ENCODE measurements at places on chromosomes 5 and 9. TPM values are rescaled to one million over a fixed set of nuclear protein-coding genes. Genes with fewer than 3 reads are reported as not detected.

GRCh38 chr5:98275980-98276379 lies 497.5 kb upstream of the RGMB start:
- no peak overlapping the region for H3K4me3 ChIP-seq
- H3K4me1 ChIP-seq, result no peaks in the 10 kb centered on the region
- DNase-seq, result no peak
- no peaks in the 10 kb centered on the region for H3K36me3 ChIP-seq
- no peak overlapping the region for H3K27ac ChIP-seq
- peaks cover 2% of the 10 kb centered on the region for H3K27me3 ChIP-seq

LCN15 gene
- 1.9 TPM for total RNA-seq

ANKRD18A gene
- total RNA-seq, result 32.3 TPM

KIF4B gene
- not detected for total RNA-seq

DNA sequence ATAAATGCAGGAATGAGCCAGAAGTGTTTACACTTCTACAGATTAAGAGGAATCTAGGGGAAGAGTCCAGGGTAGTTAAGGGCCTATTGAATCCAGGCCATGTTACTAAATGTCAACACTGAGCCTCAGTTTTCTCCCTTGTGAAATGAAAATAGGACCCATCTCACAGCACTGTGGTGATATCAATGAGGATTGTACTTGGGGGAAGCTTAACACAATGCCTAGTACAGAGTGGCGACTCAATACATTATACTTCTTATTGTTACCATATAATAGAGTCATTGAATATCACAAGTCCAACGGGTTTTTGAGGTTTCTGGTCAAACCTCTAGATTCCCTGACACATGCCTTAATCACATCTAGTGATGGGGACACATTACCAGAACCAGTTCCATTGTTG lies 4.6 kb downstream of the TRUB2 start:
- no peaks in the 10 kb centered on the region for H3K4me1 ChIP-seq
- no peak for DNase-seq
- no peaks in the 10 kb centered on the region for H3K36me3 ChIP-seq
- H3K4me3 ChIP-seq, result no peak overlapping the region

DNA sequence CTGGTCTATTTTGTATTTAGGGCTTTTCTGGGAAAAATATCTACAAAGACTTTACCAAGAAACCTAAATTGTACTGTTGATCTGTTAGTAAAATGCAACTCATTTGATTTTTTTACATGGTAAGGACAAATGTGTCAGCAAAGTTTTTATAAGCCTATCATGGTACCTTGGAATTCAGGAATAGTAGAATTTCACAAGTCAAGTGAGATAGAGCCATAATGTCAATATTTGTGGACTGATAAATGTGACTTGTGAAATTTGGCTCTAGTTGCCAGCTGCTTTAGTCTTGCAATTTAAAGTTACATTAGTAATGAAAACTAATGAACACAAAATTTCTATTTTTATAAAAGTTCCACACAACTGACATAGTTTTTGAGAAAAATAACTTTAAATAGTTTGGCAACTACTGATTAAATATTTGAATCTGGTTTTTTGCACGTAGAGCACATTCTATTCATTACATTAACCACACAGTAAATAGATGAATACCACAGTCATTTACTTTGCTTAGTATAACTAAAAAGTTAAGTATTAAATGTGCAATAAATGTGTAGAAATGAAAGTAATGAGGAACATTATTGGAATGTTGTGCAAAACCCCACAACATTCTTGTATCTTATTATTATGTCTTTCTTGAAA lies 41.2 kb upstream of the RIOK2 start:
- no peak overlapping the region for H3K4me3 ChIP-seq
- no peak for DNase-seq
- H3K27ac ChIP-seq, result no peak overlapping the region
- H3K27me3 ChIP-seq, result no peaks in the 10 kb centered on the region
- H3K36me3 ChIP-seq, result no peaks in the 10 kb centered on the region
